ENCODE measurements at places on chromosomes 4 and X.

DNA sequence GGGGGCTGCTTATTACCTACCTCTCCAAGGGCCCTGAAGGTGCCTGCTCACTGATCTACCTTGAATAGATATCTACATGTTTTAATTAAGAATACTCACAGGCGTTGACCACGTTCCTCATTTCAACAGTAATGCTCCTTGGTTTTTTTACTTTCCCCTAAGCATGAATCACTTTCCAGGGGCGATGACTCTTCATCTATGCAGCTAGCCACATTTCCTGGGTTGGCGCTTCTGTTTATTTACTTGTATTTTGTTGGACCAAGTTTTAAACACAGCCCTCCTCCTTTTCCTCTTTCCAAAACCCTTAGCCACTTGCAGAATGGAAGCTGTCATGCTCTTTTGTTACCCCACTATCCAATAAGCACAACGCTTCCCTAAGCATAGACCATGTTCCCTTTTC, 50.8 kb downstream of the CBLL2 start:
- no peak for DNase-seq

DNA sequence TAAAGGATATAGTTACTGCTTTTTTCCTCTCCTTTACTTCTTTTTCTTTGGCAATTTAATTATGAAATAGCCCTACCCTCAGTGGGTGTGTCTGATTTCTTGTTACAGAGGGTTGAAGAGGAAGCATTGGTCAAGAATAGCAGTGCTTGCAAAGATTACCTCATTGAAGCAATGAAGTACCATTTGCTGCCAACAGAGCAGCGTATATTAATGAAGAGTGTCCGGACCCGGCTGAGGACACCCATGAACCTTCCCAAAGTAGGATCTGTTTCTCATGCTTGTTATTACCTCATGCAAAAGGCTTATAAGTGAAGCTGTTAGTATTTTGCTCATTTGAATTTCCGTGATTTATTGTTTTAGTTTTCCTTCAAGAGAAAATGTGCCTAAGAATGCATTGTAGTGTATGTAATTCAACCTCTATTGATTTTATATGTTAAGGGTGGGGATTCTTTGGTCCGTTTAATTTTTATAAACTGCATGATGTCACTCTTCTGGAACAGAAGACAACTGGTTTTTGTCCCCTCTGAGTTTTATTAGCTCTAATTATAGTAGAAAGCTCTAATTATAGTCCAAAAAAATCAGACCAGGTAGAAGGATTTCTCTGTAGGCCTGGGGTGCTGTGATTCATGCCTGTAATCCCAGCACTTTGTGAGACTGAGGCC, 27.9 kb upstream of the MSMO1 start:
- DNase-seq: no peak

DNA sequence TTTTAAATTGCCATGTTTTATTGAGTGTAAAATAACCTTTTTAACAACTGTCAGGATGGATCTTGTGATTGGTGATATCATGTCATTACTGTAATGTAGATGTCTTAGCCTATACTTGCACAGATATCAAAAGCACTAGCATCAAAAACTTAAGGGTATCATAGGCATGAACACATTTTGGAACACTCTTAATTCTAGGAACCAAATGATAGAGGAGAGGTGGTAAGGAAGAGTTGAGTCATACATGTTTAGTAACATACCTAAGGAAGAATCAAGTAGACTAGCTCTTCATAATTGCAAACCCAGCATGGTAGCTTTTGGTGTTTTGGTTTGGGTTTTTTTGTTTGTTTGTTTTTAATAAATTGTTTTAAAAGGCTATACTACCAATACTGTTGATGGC, 43.4 kb downstream of the SMARCAD1 start:
- DNase-seq: no peak

GRCh38 chrX:77342004-77342403, 105.2 kb upstream of the FGF16 start:
- no peak for DNase-seq

DNA sequence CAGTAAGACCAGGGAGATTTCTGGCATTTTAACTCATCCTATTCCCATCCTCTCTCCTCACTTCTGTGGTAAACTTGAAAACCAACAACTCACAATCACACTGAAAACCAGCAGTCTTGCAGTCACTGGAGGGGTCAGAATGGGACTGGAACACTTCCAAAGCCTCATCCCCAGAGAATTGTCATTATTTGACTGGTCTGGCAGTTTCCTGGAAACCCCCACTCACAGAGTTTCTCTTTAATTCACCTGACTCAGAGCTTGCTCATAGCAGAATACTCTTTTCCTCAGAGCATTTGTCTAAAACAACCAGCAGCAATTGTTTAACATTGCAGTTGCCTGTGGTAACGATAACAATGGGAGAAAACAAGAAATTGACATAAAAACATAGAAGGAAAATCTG, 7.3 kb upstream of the RAB9B start:
- DNase-seq: no peak

- no peak for DNase-seq
Measured at GRCh38 chr4:93103042-93103441, 725.5 kb upstream of the ATOH1 start.

- no peak for DNase-seq
Measured at GRCh38 chr4:74033739-74034138, 4.8 kb downstream of the CXCL3 start.

DNA sequence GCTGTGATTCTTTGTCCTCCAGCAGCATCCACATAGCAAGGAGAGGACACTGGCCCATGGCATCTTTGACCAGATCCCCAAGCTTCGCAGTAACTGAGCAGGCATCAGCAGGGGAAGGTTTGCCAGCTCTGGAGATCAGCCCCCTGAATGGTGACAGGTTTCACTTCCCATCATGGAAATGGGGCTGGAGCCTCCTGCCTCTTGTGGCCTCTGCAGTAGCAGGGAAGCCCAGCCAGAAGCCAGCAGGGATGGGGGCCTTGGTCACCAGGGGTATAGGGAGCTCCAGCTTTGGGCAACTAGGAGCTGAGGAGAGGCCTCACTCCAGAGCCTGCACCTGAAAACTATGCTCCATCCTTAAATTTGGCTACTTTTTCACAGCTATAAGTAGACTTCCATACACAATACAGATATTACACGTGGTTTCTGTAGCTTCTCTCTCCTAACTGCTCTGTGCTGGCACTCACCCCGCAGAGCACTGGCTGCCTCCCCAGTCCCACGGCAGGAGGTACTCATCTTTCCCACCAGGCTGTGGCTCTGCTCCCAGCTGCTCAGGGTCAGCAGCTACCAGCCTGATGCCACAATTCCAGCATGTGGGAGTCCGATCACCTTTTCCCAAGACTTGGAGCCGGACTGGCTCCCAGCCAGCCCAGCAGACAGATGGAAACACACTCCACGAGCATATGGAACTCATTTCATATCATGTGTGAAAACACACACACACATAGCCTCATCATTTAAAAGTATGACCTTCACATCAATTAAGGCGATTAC, 2.8 kb downstream of the TMEM271 start:
- no peak for DNase-seq

DNA sequence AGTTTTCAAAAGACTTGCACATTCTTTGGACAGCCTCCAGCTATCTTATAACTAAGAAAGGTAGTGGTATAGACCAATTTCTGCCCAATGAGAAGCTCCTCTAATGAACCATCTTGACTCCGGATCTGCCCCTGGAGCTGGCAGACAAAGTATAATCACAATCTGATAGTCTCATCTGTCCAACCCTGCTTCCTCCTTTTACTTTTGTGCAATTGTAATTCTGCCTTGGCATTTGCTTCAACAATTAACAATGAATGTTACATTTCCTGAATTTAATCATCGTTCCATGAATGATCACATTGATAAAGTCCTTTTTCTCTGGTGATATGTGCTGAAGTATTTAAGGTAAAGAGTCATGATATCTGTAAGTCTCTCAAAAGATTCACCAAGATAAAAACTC, 27.8 kb downstream of the FRYL start:
- no peak for DNase-seq

DNA sequence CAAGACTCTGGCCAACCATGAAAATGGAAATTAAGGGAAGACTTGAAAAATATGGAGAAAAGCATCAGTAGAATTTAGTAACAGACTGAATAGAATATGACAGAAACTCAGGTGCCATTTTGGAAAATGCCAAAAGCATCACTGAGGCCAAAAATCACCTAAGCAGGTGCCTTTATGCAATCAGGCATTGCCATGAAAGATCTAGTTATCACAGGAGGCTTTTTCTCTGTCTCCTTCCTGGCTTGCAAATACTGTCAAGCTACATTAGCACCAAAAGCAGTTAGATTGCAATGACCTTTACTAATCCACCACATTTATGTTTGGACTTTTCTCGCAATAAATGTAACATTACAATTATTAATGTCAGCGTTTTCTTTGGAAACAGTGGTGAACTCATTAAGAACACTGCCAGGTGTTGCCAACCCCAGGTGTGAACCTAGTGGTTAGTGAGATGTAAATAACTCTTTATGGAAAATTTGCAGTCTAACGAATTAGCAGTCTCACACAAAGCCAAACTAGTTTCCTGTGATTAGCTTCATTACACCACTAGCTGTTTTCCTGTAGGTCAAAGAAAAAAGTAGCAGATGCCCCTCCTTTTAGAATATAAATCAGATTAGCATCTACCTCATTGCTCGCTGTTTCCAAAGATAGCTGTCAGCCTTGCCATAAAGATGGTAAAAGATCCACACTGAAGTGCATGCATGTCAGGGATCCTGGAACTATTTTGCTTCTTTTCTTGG, 1568.4 kb upstream of the TENM3 start:
- no peak for DNase-seq

DNA sequence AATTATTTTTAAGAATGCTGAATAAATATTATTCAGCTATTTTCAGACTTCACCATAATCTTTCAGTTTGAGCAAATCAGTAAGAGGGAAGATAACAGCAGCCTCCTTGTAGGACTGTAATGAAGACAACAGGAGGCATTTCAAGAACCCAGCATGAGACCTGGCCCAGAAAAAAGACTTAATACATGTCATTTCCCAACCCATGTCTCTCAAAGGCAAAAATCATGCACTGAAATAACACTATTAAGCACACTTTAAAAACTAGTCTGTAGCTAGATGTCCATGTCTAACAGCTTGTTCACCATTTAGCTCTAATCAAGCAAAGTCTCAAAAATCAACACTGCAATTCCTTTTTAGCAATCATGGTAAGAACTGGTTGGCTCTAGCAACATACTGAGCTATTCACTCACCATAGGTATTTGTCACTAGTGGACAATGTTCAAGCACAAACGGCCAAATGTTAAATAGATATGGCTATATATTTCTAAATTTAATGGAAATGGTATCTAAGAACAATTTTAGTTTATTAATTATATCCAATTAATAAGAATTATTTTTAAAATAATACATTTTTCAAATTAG, 109.9 kb downstream of the WDFY3 start:
- DNase-seq: no peak

Measured in stimulated activated CD4-positive, alpha-beta T cell treated with anti-CD3 and anti-CD28 coated beads, TNF-alpha, amount 100 ng/mL, for 24 hours (primary cell).